Anterior cingulate cortex (tissue), 58 donors: ENCODE measurements at places on chromosomes 1 and 21.

GRCh38 chr1:16076031-16076864 is 2.8 kb upstream of the FAM131C start:
- DNase-seq, result no peak

DNA sequence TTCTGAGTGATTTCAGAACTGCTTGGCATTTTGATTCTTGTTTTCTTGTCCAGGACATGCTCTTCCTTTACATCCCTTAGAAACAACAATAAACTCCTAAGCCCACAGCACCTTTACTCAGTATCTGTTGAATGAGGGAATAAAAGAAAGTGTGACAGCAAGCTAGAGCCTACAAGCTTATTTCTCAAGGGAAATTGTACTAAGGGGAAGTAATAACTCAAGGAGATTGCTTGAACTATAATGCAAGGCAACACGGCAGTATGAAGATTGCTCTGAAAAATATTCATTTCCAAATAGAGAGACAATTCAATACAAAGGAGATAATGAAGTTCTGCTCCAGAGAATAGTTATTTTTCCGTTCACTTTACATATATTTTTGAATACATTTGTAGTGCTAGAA is 6.5 kb downstream of the OR6P1 start:
- no peak for DNase-seq

GRCh38 chr1:74502432-74502831 is 10.0 kb downstream of the LRRC53 start:
- no peak for DNase-seq

DNA sequence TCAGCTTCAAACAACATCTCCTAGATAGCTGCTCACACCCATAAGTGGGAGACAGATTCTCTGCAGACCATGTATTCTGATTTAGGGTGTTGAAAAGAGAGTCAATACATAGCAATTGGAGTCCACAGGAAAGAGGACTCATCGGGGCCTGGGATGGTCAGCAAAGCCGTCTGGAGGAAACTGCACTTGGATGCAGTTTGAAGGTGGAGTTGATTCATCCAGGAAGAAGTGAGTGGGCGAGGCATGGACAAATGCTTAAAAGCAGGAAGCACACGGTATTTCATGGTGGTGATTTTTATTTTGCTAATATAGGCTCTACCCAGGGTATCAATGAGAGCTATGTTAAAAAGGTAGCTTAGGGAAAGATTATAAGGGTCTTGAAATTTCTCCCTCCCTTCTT is 36.8 kb upstream of the DIRAS3 start:
- no peak for DNase-seq

- DNase-seq, result no peak
Measured at GRCh38 chr1:160727316-160727640, 11.8 kb upstream of the SLAMF7 start.

DNA sequence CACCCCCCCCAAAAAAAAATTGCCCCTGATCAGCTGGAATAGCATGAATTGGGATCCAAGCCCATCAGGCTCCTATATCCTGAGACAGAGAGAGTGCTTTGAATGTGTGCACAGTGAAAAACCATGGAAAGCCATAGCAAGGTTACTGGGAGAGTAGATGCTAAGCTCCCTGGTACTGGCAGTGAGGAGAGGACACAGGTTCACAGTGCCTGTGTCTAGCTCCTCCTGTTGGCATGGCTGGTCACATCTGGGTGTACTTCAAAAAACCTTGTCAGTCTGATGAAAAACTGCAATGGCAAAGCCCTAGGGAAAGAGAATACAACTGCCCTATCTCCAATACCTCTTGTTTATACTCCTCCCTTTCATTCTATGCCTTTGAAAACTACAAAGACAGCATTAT is 12.9 kb downstream of the COPA start:
- no peak for DNase-seq

DNA sequence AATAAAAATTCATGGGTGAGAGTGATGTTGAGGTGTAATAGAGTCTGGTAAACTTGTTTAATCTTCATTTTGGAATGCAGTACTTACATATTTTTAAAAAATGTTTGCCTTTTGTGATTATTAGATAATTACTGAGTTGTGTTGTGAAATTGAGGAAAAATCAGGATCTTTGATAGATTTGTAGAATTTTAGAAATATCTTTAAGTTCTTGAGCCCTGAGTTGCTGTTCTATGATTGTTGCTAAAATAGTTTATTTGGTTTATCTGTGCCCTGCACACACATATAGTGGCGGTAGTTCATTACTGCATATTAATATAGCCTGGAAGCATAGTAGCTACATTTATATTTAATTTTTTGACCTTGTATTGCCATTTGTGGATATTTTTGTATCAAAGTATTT is 1.6 kb downstream of the B3GALT2 start:
- DNase-seq, result no peak

DNA sequence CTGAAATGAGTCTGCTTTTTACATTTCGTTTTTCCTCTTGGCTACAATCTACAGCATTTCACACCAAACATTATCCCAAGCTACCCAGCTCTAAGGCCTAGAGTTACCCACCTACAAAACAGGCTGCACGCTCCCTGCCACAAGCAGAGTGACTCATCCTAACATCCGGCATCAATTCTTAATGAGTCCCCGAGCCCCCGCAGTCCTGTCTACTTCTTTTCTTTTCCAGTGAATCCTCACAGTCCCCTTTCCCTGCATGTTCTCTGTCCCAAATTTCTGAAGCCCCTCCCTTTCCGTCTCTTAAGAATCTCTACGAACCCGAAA is 650 bp downstream of the PCNX2 start:
- DNase-seq, result no peak

DNA sequence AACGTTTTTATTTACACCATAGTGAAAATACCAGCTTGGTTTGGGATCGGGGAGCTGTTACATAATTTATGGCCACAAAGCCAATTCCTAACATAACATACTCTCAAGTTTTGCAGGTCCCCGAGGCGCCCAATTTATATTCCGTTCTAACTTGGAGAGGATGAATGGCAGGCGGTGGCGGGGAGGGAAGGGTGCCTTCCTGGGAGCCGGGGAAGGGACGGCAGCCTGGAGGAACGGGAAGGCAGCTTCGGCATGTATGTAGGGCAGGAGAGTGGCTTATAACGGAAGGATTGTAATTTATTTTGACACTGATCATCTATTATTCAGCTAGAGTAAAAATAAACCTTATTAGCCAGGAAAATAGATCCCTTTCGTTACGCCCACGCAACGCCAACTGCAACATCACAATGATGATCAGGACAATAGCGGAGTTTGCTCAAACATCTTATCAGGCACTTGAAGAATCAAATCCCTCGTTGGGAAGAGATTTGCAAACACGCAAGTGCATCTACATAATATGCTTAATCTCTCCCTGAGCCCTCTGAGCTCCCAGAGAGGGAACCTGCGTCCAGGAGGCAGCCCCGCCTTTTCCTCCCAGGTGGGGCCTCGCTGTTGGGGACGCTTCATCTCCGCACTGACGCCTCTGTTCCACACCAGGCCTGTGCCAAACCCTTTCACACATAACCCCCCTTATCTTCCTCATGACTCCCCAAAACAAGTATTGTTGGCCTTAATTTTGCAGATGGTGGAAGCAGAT is 93.7 kb upstream of the C1orf174 start:
- no peak for DNase-seq

GRCh38 chr1:67677930-67678329 is 7.1 kb upstream of the GADD45A start:
- DNase-seq, result no peak

DNA sequence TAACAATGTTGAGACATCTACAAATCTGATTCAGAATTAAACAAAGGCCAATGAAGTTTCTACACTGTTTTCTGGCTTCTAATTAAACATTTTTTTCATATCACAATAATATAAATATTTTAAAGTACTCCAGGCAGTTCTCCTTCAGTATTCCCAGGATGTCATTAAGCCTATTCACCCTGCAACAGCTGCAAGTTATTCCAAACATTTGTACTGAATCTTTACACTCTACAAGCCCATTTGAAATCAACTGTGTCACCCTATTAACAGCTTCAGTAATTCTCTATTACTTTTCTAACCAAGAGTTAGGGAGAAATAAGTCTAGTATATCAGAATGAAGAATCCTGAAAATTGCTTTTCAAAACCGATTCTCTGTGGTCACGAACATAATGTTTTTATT is 124.6 kb downstream of the OLFML2B start:
- DNase-seq, result no peak

- DNase-seq, result no peak
Measured at GRCh38 chr1:195030793-195031192, 1577.4 kb downstream of the KCNT2 start.

GRCh38 chr1:55168353-55168752 is 46.8 kb downstream of the USP24 start:
- no peak for DNase-seq

DNA sequence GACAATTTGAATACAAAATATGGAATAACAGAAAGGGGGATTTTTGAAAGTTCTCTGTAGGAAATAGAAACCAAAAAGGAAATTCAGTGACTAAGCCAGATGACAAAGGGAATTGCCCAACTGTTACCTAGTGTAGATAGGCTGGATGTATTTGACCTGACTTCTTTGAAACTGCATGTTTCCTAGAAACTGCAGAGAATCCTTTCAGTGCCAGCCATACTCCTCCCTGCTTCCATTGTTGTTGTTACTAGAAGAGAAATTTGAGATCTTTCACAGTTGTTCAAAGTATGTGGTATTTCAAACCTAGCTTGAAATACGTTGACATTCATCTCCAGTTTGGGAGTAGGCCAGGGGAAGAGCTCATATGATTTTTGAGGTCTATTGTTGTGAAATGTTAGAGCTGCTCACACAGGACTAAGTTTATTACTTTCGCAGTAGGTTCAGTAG is 1.8 kb upstream of the GBP5 start:
- DNase-seq, result no peak

- no peak for DNase-seq
Measured at GRCh38 chr21:44263221-44263760, 1.6 kb upstream of the DNMT3L start.

DNA sequence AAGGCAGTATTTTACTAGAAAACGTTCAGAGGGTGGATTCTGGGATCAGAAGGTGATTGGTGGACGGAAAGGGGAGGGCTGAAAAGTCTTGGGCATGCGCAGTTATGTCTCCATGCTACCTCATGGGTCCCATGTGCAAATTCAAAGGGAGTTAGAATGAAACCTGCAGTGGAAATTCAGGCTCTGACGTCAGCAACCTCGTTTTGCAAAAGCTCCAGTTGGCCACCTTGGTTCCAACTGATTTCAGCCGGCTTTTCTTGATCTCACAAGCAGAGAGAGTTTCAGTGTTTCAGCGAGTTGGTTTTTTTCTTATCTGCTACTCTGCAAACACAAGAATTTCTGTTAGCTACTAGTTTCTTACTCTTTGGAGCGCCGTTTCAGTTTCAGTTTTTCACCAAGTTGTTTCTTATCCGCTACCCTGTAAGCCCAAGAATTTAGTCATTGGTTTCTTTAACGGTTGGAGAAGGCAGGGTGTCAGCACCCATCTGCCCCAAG is 69.8 kb upstream of the PGBD5 start:
- no peak for DNase-seq

GRCh38 chr1:41521766-41522165 is 37.3 kb upstream of the EDN2 start:
- no peak for DNase-seq

DNA sequence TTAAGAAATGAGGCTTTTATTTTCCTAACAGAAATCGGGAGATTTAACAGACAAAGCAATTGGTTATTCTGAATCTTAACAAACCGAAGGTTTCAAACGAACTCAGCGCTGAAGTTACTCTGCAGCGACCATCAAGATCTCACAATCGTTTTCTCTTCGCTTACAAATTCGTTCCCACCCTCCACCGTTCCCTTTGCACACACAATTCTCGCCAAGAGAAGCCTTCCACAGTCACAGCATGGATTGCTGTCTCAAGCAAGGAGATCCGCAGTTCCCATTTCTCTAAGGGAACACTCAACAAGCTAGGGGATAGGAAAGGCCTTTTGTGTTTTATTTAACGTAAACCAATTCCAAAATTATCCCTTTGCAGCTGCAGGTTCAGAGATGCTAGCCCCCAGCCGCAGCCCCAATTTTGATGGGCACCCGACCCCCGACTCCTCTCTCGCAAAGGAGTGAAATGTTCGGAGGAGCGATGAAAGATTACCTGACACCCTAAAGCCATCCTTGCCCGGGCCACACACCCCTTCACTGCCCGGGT is 755 bp downstream of the FBXO42 start:
- DNase-seq, result no peak

DNA sequence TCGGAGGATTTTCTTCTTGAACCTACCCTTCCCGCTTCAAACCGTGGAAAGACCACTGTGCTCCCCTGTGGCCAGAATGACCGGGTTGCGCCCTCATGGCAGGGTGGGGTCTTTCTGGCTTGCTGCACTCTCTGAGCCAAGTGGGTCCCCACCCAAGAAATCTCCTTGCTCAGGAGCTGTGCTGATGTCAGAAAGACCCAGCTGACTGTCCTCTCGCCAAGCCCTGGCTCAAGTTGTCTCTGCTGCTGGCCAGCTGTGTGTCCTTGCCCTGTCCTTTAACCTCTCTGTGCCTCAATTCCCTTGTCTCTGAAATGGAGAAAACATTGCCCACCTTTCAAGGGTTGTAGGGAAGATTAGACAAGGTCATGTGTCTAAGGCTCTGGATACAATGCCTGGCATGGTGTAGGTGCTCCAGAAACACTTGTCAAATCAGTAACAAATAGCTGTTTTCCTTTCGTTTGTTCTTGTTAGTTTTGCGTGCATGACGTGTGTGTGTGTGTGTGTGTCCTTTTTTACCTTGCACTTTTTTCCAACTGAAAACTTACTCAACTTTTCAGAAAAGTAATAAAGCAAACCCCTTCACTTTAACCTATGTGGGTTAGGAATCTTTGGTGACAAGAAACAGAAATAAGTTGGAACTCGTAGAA is 41.1 kb upstream of the RPL11 start:
- DNase-seq, result no peak

DNA sequence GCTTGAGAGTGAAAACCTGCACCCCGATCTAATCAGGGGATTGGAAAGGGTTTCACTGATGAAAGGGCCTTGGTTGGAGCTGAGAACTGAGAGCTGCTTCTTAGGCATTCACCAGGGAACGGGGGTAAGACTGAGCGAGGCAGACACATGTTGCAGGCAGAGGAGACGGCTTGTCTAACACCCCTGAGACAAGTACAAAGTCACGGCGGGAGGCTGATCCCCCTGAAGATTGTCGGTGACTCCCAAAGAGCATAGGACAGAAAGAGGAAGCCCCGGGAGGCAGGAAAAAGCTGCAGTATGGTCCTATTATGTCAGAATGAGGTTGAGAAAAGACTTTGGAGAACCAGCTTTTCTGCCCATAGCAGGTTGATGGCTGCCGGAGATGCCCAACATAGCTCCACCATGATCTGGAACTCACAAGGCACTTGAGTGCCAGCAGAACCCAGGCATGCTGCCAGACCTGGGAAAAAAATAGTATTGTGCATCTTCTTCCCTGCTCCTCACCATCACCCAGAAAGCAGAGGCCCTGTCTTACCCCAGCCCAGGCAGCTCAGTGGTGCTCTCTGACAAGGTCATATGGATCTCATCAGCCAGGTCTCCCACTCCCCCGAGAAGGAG is 463.9 kb upstream of the PROX1 start:
- peak; percentile 4 for DNase-seq

- DNase-seq, result no peak
Measured at GRCh38 chr1:66166753-66167152, 367.2 kb upstream of the SGIP1 start.

- no peak for DNase-seq
Measured at GRCh38 chr1:24575905-24576587, 20.2 kb downstream of the NCMAP start.
